ENCODE measurements at places on chromosomes 4 and X.

- no peak for DNase-seq
These were observed 554 bp downstream of the PCDH7 start for GRCh38 chr4:30720661-30721184.

DNA sequence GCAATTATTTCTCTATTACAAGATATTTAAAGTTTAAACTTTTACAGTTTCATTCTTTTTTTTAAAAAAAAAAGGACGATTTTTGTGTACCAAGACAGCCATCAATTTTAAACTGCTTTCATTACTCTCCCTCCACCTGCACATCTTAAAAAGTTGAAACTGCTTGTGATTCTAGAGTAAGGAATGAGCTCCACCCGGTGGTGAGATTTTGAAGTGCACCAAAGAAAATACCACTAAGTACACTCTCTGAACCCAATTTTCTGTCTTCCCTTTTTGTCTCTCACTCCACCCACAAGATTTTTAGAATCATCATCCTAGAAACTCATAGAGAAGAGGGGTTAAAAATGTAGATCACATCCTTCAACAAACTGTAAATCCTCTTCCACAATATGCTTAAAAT lies 91.3 kb upstream of the WDR44 start:
- DNase-seq = peak; percentile 57

DNA sequence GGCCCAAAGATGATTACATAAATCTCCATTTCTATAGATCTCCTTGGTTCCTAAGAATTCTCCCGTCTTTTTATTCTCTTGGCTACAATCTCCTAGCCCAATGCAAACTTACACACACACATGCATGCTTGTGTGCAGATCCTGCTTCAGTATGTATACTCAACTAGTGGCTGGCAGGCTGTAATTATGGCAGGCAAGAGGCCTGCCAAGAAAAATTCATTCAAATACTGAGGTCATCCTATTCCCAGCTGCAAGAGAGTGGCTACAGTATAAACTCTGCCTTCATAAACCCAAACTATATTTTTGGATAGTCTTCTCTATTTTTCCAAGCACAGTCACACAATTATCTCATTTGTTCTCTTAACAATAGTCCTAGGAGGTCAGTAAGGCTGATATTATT lies 95.2 kb downstream of the SHROOM4 start:
- DNase-seq = no peak

DNA sequence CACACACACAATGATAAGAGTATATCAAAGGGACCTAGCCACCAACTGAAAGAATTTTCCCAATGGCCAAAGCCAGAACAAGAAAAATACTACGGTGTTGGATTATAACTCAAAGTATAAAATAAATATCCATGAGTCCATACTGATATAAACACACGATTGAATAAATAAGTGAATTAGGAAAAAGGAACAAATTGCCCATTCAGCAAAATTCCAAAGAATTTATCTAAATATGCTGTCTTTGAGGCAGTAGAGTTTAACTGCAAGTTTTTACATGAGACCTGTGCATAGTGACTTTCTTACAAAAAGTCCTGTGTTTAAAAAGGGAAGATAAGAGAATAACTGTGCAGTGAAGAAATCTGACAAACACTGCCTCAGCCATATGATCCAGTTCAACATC lies 278.8 kb upstream of the PPARGC1A start:
- no peak for DNase-seq

DNA sequence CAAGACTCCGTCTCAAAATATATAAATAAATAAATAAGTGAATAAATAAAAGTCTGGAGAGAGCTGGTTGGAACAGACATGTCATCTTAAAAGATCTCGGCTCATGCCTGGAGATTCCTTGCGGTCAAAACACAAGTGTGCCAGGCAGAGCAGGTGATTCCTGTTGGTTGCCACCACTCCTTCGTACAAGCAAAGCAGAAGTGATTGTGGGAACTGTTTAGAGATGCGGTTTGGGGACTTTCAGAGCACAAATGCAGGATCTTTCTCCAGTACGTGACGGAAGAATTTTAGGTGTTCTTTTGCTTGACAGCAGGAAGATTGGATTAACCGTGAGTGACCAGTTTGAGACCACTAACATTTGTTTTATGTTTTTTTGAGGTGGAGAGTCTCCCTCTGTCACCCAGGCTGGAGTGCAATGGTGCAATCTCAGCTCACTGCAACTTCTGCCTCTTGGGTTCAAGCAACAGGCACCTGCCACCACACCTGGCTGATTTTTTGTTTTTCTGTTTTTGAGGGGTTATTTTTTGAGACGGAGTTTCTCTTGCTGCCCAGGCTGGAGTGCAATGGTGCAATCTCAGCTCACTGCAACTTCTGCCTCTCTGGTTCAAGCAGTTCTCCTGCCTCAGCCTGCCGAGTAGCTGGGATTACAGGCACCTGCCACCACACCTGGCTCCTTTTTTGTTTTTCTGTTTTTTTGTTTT lies 2.8 kb upstream of the CRLF2 start:
- DNase-seq = peak; percentile 77

GRCh38 chrX:97230948-97231347 lies 347.2 kb downstream of the RPA4 start:
- no peak for DNase-seq

- no peak for DNase-seq
These were observed 13.2 kb upstream of the PDE6B start for GRCh38 chr4:612052-612748.

DNA sequence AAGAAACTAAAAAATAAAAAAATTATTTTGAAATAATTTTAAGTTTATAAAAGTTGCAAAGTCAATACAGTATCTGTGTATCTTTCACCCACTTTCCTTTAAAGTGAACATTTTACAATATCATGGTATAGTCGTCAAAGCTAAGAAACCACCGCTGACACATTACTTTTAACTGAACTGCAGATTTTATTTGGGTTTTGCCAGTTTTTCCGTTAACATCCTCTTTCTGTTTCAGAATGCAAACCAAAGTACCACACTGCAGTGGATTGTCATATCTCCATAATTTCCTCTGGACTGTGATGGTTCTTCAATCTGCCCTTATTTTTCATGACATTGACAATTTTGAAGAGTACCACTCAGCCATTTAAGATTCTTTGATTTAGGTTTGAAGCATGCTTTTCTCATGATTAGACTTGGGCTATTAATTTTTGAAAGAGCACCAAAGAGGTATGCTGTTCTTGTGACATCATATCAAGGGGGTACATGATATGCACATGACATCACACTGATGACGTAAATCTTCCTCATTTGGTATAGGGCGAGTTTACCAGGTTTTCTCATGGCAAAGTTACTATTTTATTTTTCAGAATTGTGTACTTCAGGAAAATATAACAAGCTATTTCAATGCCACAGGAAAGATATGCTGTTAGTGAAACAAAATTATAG lies 3.6 kb upstream of the CXCL1 start:
- DNase-seq = peak; percentile 77

- DNase-seq = no peak
These were observed 247.8 kb downstream of the GRID2 start for GRCh38 chr4:92551616-92552015.

DNA sequence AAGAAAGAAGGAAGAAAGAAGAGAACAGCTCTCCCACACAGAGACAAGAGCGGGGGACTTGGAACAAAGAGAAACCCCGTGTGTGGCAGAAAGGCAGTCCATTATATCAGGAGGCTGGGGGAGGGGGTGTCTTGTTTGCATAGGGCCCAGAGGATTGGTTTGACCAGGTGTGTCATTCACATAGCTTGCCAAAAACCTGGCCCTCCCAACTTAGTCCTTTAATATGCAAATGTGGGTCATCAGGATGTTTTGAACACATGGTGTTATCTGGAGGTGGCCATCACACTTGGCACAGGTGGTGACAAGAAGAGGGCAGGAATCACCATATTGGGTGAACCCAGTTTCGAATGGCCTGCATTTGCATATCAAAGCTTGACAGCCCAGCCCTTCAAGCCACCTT lies 111.7 kb downstream of the LINC00632 start:
- DNase-seq = no peak

- no peak for DNase-seq
These were observed 50.1 kb downstream of the C4orf51 start for GRCh38 chr4:145730026-145730425.

GRCh38 chrX:70013466-70014381 lies 36.0 kb downstream of the AWAT2 start:
- no peak for DNase-seq

GRCh38 chrX:107507744-107508117 lies 58.3 kb downstream of the FRMPD3 start:
- no peak for DNase-seq

DNA sequence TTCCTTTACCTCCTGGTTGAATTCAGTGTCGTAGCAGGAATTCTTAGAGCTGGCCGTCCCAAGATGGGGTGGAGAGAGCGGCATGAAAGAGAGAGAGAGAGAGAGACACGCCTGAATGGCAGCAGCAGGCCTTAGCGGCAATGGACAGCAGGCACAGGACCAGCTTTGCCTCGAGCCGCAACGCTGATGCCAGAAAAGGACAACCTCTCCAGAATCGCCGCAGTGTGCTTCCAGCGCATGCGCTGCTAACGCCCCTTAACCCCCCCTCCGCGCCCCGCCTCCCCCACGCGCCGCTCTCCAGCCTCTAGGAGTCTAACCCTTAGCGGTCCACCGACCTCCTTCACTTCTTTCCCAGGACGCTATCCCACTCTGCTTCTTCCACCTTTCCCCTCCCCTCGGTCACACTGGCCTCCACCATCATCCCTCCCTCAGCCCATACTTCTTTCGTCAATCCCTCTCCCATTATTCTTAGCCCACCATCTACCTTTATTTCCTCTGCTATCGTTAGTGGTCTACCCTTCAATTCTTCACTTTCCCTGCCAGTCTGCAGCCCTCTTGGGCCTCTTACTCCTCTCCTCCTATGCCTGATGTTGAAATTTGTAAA lies 10.5 kb upstream of the ZCCHC13 start:
- DNase-seq = peak; percentile 76

DNA sequence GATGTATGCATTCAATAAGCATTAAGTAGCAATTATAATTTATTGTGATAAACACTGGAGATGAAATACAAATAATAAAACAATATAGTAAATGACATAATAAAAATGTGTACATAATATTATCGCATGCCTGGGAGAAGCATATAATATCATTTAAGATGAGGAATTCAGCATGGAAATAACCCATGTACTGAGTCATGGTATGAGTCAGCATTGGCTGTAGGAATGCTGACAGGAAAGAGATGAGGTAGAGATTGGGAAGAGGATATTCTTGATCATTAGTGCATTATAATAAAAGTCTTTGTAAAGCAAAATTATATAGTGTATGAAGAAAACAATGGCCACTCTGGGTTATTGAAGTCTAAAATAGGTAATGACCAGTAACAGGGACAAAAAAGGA lies 82.8 kb downstream of the MAGEB10 start:
- no peak for DNase-seq

DNA sequence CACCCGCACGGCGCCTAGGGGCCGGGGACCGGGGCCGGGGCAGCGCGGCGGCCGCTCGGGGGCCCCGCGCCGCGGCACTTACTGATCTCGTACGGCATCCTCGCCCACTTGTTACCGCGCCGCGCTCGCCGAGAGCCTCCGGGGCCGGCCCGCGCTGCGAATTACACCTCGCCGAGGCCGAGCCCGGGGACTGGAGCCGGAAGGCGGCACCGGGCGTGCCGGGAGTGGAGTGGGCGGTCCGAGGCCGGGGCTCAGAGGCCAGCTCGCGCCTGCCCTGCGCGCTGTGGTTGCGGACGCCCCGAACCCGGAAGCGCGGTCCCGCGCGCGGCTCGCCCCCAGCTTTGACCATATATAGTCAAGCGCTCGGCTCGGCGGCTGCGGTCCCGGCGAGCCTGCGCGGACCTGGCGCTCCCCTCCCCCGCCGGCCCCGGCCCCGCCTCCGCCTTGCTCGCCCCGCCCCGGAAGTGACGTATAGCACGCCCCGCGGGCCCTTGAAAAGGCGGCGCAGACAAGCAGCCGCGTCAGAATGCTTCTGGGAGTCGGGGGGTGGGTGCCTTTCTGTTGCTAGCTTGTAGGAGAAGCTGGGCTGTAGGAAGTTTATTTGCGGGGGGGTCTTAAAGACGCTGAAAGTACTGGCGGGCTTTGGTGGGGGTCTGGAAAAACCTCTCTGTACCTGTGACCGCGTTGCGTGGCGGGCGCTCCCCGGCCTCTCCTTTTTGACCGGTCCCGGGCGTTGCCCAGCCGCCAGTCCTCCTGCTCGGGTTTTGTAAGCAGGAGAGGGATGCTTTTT lies at the start of gene WDR1:
WDR1 (minus strand) TSS at position 231 of the 790 bp plus-strand sequence; CDS start at position 98, 133 bp downstream.
- peak; percentile 99 for DNase-seq

- no peak for DNase-seq
These were observed 885 bp downstream of the CCDC110 start for GRCh38 chr4:185470501-185471195.

- no peak for DNase-seq
These were observed 132.2 kb upstream of the FUNDC1 start for GRCh38 chrX:44674906-44675305.

DNA sequence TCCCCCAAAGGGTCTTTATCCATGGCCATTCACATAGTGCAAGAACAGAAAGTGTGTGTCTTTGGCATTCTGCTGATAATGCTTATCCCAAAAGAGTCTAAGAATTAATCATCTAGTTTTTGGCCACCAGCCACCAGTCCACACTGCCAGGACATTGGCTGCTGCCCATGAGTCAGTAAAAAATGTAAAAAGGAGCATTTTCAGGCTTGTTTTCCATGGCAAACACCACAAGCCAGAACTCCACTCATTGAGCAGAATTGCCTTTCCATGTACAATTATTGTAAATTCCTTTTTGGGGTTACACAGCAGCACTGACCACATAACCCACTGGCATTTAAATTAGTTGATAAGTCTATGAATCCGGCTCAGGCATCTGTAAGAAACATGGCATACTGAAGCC lies 89.2 kb upstream of the PRDX4 start:
- DNase-seq = no peak
